ENCODE measurements at places on chromosomes 11 and 22. TPM values are rescaled to one million over a fixed set of nuclear protein-coding genes. Genes with fewer than 3 reads are reported as not detected.

The OR52I1 gene
- total RNA-seq = not detected

The SLC17A6 gene
- total RNA-seq = not detected

The MYO7A gene
- 0.51 TPM for total RNA-seq

The GAL gene
- total RNA-seq = not detected

The EFCAB6 gene
- total RNA-seq = not detected

The HOATZ gene
- total RNA-seq = not detected

The LAYN gene
- total RNA-seq = 59.2 TPM

The CCDC188 gene
- total RNA-seq = 5.3 TPM

The PRR5L gene
- total RNA-seq = 39.3 TPM

The ART1 gene
- not detected for total RNA-seq

The CTSF gene
- 7.2 TPM for total RNA-seq

The PATE2 gene
- not detected for total RNA-seq

The SPON1 gene
- total RNA-seq = not detected

The CHKB gene
- total RNA-seq = 22.3 TPM

The IL18 gene
- total RNA-seq = 0.32 TPM

The DEUP1 gene
- not detected for total RNA-seq

The ANO5 gene
- total RNA-seq = 0.06 TPM

The GNG3 gene
- not detected for total RNA-seq

The SCN3B gene
- 0.06 TPM for total RNA-seq

The SYT9 gene
- 0.11 TPM for total RNA-seq

The ADM gene
- total RNA-seq = not detected

The CD3E gene
- 0.42 TPM for total RNA-seq

Measured in HT1080 (cell line).